ENCODE measurements at places on chromosomes 2 and 18. TPM values are rescaled to one million over a fixed set of nuclear protein-coding genes. Genes with fewer than 3 reads are reported as not detected.

Gene C2orf78
- total RNA-seq, result not detected

Gene CD302
- total RNA-seq, result 2.3 TPM

Gene PRKAG3
- not detected for total RNA-seq

Gene SDC1
- total RNA-seq, result 202 TPM

Gene ECEL1
- total RNA-seq, result 0.37 TPM

Gene LGALSL
- 11.2 TPM for total RNA-seq

Gene GKN2
- total RNA-seq, result 3.5 TPM

Gene TRIM43
- total RNA-seq, result not detected

Measured in A549 treated with CpdA at 1 μM for 4 hours (cell line).